ENCODE measurements at places on chromosomes 6 and 20. TPM values are rescaled to one million over a fixed set of nuclear protein-coding genes. Genes with fewer than 3 reads are reported as not detected.

GRCh38 chr20:30598460-30599230 lies 658.8 kb upstream of the DEFB115 start:
- DNase-seq, result no peak

GRCh38 chr6:41813469-41813868 lies 26.0 kb downstream of the TOMM6 start:
- DNase-seq, result no peak

GRCh38 chr6:5904532-5904931 lies 102.2 kb downstream of the NRN1 start:
- DNase-seq, result no peak

SFTA2 gene
- polyA plus RNA-seq, result not detected

DNA sequence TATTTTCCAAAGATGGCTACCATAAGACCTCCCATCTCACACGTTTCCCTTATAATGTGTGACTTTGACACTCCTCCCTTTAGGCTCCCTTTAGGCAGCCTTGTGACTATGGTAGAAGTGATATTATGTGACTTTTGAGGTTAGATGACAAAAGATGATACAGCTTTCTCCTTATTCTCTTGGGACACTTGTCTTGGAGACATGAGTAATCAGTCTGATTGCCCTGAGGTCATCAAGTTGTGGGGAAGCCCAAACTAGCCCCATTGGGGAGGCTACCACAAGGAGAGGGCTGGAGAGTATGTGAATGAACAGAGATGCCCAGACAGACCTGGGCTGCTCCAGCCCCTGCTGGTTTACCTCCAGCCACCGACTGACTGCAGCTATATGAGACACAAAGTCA lies 10.6 kb upstream of the DLK2 start:
- no peak for DNase-seq

- DNase-seq, result no peak
Measured at GRCh38 chr20:31829731-31830130, 10.6 kb downstream of the MYLK2 start.

- DNase-seq, result no peak
Measured at GRCh38 chr20:7392542-7393206, 547.6 kb downstream of the HAO1 start.

GRCh38 chr20:22924949-22925612 lies 110.0 kb upstream of the SSTR4 start:
- no peak for DNase-seq

DNA sequence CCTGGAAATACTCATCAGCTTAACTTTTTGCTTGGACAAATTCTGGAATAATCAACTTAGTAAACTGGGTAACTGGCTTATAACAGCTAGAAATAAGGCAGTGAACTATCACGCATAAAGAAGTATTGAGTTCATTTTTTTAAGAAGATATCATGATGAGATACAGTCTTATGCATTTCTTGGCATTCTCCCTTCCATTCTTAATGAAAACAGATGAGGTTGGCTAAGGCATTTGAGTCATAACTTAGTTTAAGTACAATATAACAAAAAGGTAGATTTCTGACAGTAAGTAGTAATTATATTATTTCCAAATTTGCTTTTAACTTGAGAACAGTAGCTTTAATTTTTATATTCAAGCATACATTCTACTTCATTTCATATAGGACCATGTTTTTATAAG lies 56.1 kb downstream of the SAMD5 start:
- no peak for DNase-seq

DNA sequence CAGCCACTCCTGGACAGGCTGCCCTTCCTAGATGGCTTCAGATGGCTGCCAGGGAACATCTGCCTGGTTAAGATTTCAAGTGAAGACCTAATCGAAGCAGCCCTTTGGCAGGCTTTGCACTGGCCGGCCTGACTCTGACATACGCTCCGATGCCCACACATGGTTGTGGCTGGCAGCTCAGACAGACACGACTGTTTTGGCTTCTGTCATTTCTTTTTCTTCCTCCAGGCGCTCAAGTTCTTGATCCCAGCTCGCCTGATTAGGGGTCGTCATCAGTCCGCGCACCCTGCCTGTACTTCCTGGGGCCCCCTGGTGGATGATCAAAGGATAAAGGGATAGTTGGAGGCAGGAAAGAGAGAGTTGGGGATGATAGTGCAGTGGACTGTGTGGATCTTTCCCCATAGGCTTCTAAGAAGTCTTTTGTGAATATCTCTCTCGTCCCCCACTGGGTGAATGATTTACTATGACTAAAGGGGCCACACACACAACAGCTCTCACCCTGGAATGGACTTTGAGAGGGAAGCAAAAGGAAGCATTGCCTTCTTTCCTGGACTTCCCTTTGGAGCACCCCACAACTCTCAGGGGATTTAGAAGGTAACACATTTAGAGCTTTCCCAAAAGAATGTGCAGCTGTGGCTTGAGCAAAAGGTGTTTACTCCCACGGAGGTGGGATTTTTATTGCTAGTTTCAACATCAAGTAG lies 21.4 kb upstream of the TRAM2 start:
- no peak for DNase-seq

PTPRT gene
- not detected for polyA plus RNA-seq
